ENCODE measurements at places on chromosomes 3 and 15. TPM values are rescaled to one million over a fixed set of nuclear protein-coding genes. Genes with fewer than 3 reads are reported as not detected.

The SCN5A gene
- total RNA-seq = 1.6 TPM

The CYP8B1 gene
- not detected for total RNA-seq

The SLC6A11 gene
- not detected for total RNA-seq

The MOBP gene
- not detected for total RNA-seq

The SKOR1 gene
- under 0.01 TPM for total RNA-seq

The HERC2 gene
- total RNA-seq = 56.4 TPM

The STARD9 gene
- total RNA-seq = 27.7 TPM

The LRRC31 gene
- total RNA-seq = not detected

The CELF6 gene
- 1.0 TPM for total RNA-seq

The CSPG5 gene
- 1.0 TPM for total RNA-seq

The HTR3E gene
- total RNA-seq = not detected

The RPLP1 gene
- total RNA-seq = 119 TPM

The C3orf85 gene
- not detected for total RNA-seq

The TNFSF10 gene
- total RNA-seq = 9.9 TPM

The SLC27A2 gene
- total RNA-seq = under 0.01 TPM

The SLC49A4 gene
- total RNA-seq = 11.5 TPM

The PIF1 gene
- total RNA-seq = 2.1 TPM

The ACTL6A gene
- 40.7 TPM for total RNA-seq

The GPR156 gene
- total RNA-seq = 1.0 TPM
